ENCODE measurements at places on chromosomes 3 and 15. TPM values are rescaled to one million over a fixed set of nuclear protein-coding genes. Genes with fewer than 3 reads are reported as not detected.

The STRA6 gene
- not detected for polyA plus RNA-seq

The FBXW12 gene
- not detected for polyA plus RNA-seq

The SCN11A gene
- 0.18 TPM for polyA plus RNA-seq

The SUCNR1 gene
- 1.3 TPM for polyA plus RNA-seq

The CCDC13 gene
- polyA plus RNA-seq, result 0.69 TPM

Data from liver (tissue), 10 donors.